Kidney tubule cell (primary cell): ENCODE measurements at places on chromosomes 1 and 21.

DNA sequence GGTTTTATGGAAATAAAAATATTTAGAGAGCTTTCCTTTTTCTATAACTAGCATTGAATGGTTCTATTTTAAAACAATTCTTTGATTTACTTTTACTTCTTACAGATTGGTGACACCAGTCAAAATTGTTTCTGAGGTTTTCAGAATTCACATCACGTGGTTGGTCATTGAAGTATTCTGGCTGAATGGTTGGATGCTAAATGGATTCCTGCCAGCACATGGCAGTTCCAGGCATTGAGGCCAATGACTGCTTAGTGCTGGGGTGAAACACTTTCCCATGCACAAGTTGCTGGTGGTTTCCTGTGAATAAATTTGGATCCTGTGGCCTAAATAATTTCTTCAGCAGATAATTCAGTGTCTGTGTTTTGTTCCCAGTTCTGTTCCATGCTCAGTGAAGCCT, 20.6 kb downstream of the NCAM2 start:
- DNase-seq = no peak

GRCh38 chr1:3555131-3555920, 56.0 kb downstream of the MEGF6 start:
- DNase-seq = no peak

GRCh38 chr1:207925210-207925609, 14.3 kb upstream of the CD34 start:
- DNase-seq = peak; percentile 44

- DNase-seq = no peak
These were observed 54.4 kb downstream of the TIAM1 start for GRCh38 chr21:31289702-31290101.

DNA sequence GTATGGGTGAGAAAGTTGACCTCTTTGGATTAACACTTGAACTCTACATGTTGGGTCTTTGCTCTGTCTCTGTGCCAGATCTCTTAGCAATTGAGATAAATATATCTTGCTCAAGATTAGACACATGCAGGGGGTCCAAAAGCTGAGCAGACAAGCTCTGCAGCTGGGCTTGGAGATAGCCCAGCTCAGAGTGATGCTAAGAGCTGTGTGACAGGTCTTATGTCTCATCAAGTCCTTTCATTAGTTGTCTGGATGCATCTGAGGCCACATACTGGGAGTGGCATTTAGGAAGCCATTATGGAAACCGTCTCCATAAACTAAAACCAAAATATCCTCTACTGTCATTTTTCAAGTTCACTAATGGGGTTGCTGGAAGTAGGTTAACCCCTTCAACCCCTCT, 289.4 kb upstream of the DUSP10 start:
- DNase-seq = no peak

- DNase-seq = no peak
These were observed 14.0 kb downstream of the CAMK1G start for GRCh38 chr1:209597499-209597898.

GRCh38 chr1:10105484-10105883, 72.7 kb downstream of the UBE4B start:
- DNase-seq = no peak
